ENCODE measurements at places on chromosomes 6 and 20.

GRCh38 chr20:50107086-50107660 is 5.8 kb downstream of the UBE2V1 start:
- DNase-seq: no peak

DNA sequence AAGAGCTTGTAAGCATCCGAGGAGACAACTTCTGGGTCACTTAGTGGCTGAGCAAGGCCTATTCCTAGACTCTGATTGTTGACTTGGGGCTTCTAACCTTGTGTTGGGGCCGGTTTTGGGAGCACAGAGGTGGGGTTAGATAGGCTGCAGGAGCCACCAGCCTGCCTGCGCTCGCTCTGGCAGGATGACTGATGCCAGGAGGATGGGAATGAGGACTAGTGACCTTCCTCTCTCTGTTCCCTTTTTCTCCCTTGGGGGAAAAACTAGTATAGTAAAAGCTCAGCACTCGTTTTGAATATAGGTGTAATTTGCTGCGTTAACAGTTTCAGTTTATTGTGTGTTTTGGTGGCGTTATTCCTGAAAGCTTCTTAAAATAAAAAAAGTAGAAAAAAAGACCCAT is 141.5 kb downstream of the ARID1B start:
- no peak for DNase-seq

DNA sequence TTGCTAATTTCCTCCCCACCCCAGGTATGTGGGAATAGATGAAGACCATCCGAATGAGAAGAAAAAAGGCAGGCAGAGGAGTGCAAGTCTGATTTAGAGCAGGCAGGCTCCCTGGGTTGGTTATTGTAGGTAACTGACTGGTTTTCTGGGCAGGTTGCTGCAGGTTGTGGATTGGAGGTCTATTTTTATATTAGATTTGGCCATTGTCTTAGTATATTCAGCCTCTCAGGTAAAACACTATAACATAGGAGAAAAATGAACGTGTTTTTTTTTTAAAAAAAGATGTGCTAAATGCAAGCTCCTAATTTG is 492 bp upstream of the TBC1D7 start:
- DNase-seq: no peak

DNA sequence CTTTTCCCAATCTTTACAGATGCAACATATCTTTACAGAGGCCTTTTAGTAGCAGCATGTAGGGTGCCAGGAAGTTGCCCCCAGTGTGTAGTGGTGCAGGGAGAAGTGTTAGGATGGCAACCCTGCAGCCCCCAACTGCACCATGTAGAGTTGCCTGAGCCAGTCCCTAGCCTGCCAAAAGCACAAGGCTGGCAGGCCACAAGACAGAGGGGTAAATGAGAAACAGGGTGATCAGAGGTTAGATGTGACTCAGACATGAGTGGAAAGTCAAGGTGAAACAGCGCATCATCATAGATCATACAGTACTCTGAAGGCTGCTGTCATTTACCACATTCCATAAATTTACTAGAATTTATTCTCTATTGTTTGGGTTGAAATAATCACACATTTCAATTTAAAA is 467.5 kb downstream of the PRKN start:
- no peak for DNase-seq
